CD4-positive, alpha-beta T cell (primary cell): ENCODE measurements at places on chromosomes 7 and 10. TPM values are rescaled to one million over a fixed set of nuclear protein-coding genes. Genes with fewer than 3 reads are reported as not detected.

GPR146 gene
- 9.9 TPM for total RNA-seq

OPN1SW gene
- total RNA-seq: not detected

MMD2 gene
- not detected for total RNA-seq

COX19 gene
- 47.7 TPM for total RNA-seq

MNX1 gene
- total RNA-seq: not detected
